ENCODE measurements at places on chromosomes 7 and 10. TPM values are rescaled to one million over a fixed set of nuclear protein-coding genes. Genes with fewer than 3 reads are reported as not detected.

SPDYE9 gene
- not detected for total RNA-seq

PUS7 gene
- 9.6 TPM for total RNA-seq

VAX1 gene
- total RNA-seq = 0.13 TPM

AHR gene
- 73.6 TPM for total RNA-seq

ACTR1A gene
- total RNA-seq = 85.6 TPM

PTN gene
- 87.4 TPM for total RNA-seq

INPP5A gene
- 16.9 TPM for total RNA-seq

PNLIPRP1 gene
- not detected for total RNA-seq

NPSR1 gene
- total RNA-seq = not detected

CALML5 gene
- total RNA-seq = 24.0 TPM

C7orf33 gene
- total RNA-seq = not detected

MACROH2A2 gene
- 19.8 TPM for total RNA-seq

CCDC3 gene
- total RNA-seq = 34.3 TPM

STN1 gene
- total RNA-seq = 20.4 TPM

RRP12 gene
- total RNA-seq = 29.8 TPM

LRRTM3 gene
- total RNA-seq = not detected

MMD2 gene
- total RNA-seq = not detected

NPFFR1 gene
- not detected for total RNA-seq

CCZ1 gene
- total RNA-seq = 67.4 TPM

C10orf53 gene
- total RNA-seq = not detected

CLDN15 gene
- 6.7 TPM for total RNA-seq

GNGT1 gene
- not detected for total RNA-seq

C10orf143 gene
- 0.88 TPM for total RNA-seq

HNRNPH3 gene
- total RNA-seq = 35.3 TPM

PDE6C gene
- not detected for total RNA-seq

LIPJ gene
- total RNA-seq = 0.19 TPM

XRCC2 gene
- 1.5 TPM for total RNA-seq

MUC3A gene
- not detected for total RNA-seq

LRRD1 gene
- not detected for total RNA-seq

GPR85 gene
- total RNA-seq = 0.31 TPM

MCM10 gene
- total RNA-seq = 2.3 TPM

WEE2 gene
- not detected for total RNA-seq

PNLIP gene
- total RNA-seq = not detected

CNPY1 gene
- total RNA-seq = not detected

FAM180A gene
- 0.70 TPM for total RNA-seq

CPA2 gene
- total RNA-seq = not detected

MSS51 gene
- 2.5 TPM for total RNA-seq

MRLN gene
- total RNA-seq = not detected

EXOC6 gene
- total RNA-seq = 9.5 TPM

NAT16 gene
- not detected for total RNA-seq

NPY gene
- not detected for total RNA-seq

HOXA1 gene
- 2.1 TPM for total RNA-seq

STX1A gene
- total RNA-seq = 2.6 TPM

JAZF1 gene
- total RNA-seq = 1.3 TPM

RBP4 gene
- total RNA-seq = not detected

GPR15LG gene
- 335 TPM for total RNA-seq

ADIRF gene
- total RNA-seq = 65.1 TPM

ANKRD7 gene
- not detected for total RNA-seq

VGF gene
- total RNA-seq = not detected

GALNT17 gene
- 22.1 TPM for total RNA-seq

CD36 gene
- 1.2 TPM for total RNA-seq

OR2A7 gene
- 3.4 TPM for total RNA-seq

PCLO gene
- 3.3 TPM for total RNA-seq

CPED1 gene
- total RNA-seq = 3.6 TPM

RSBN1L gene
- 16.1 TPM for total RNA-seq

Data from esophagus squamous epithelium (tissue), 5 donors.